ENCODE measurements at places on chromosomes 11 and 22. TPM values are rescaled to one million over a fixed set of nuclear protein-coding genes. Genes with fewer than 3 reads are reported as not detected.

LDLRAD3 gene
- 21.6 TPM for total RNA-seq

POU2AF3 gene
- total RNA-seq = not detected

SEZ6L gene
- total RNA-seq = not detected

HORMAD2 gene
- not detected for total RNA-seq

SLC6A5 gene
- total RNA-seq = not detected

HOATZ gene
- not detected for total RNA-seq

MOGAT2 gene
- total RNA-seq = not detected

MS4A3 gene
- total RNA-seq = not detected

INPP5J gene
- 0.33 TPM for total RNA-seq

NXPE1 gene
- not detected for total RNA-seq

CHKA gene
- 18.0 TPM for total RNA-seq

VPREB3 gene
- total RNA-seq = not detected

PNPLA3 gene
- total RNA-seq = 0.98 TPM

SOX6 gene
- 0.67 TPM for total RNA-seq

INS gene
- not detected for total RNA-seq

HEPHL1 gene
- total RNA-seq = under 0.01 TPM

SLC22A12 gene
- not detected for total RNA-seq

OR51B5 gene
- not detected for total RNA-seq

SMC1B gene
- not detected for total RNA-seq

OR51D1 gene
- total RNA-seq = not detected

ARHGAP42 gene
- 5.9 TPM for total RNA-seq

NXPE4 gene
- total RNA-seq = not detected

RASGRP2 gene
- 1.1 TPM for total RNA-seq

RAG2 gene
- total RNA-seq = not detected

SLC22A9 gene
- not detected for total RNA-seq

KRTAP5-9 gene
- not detected for total RNA-seq

BRSK2 gene
- total RNA-seq = 0.48 TPM

LAYN gene
- total RNA-seq = 20.9 TPM

ATXN10 gene
- total RNA-seq = 65.2 TPM

PLA2G3 gene
- not detected for total RNA-seq

KRTAP5-7 gene
- not detected for total RNA-seq

KCNJ4 gene
- not detected for total RNA-seq

KDM4D gene
- 1.3 TPM for total RNA-seq

IL18 gene
- total RNA-seq = 0.19 TPM

APBB1 gene
- 38.1 TPM for total RNA-seq

NAALAD2 gene
- 0.29 TPM for total RNA-seq

IFITM1 gene
- 0.57 TPM for total RNA-seq

ART5 gene
- not detected for total RNA-seq

CALCA gene
- total RNA-seq = not detected

HBB gene
- total RNA-seq = not detected

CARD18 gene
- total RNA-seq = not detected

TRAPPC4 gene
- total RNA-seq = 54.2 TPM

C1QTNF4 gene
- total RNA-seq = 0.10 TPM

NRIP3 gene
- total RNA-seq = 10.3 TPM

SLC25A45 gene
- total RNA-seq = 2.9 TPM

UBQLN3 gene
- not detected for total RNA-seq

GPR152 gene
- not detected for total RNA-seq

CHRNA10 gene
- total RNA-seq = 2.0 TPM

PATE4 gene
- total RNA-seq = not detected

SLC17A6 gene
- not detected for total RNA-seq

SPCS2 gene
- total RNA-seq = 33.6 TPM
